ENCODE measurements at places on chromosomes 1 and 21. TPM values are rescaled to one million over a fixed set of nuclear protein-coding genes. Genes with fewer than 3 reads are reported as not detected.

The NFIA gene
- total RNA-seq: 4.5 TPM

The CFHR1 gene
- total RNA-seq: not detected

The AMY1A gene
- not detected for total RNA-seq

The CAPZB gene
- 135 TPM for total RNA-seq

The SPRR5 gene
- not detected for total RNA-seq

The C1orf94 gene
- total RNA-seq: not detected

The AGT gene
- not detected for total RNA-seq

The CLDN14 gene
- total RNA-seq: not detected

The LORICRIN gene
- total RNA-seq: not detected

The ALX3 gene
- not detected for total RNA-seq

The PGLYRP4 gene
- total RNA-seq: not detected
